ENCODE measurements at places on chromosomes 7 and 10.

DNA sequence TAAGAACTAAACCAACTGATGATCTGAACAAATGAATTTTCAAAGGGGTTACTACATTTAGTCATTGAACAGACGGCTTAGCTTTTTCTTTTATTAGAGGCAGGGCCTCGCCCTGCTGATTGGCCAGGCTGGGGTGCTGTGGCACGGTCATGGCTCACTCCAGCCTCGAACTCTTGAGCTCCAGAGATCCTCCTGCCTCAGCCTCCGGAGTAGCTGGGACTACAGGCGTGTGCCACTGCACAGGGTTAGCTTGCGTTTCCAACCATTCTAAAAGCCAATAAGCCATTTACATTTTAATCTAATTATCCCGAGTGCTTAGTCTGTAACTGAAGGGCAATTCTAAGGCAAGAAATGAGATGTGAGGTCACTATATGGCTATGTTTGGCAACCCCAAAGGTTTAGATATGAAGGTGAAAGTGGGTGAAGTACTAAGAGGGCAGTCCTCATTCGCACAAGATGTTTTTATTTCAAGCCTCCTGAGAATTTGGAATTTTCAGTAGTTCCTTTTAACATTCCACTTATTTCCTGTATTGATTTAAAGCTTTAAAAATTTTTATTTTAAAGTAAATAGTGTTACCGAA lies 1.6 kb upstream of the CDK13 start:
- no peak for DNase-seq

GRCh38 chr10:75070476-75070875 lies 41.0 kb upstream of the SAMD8 start:
- DNase-seq: no peak

DNA sequence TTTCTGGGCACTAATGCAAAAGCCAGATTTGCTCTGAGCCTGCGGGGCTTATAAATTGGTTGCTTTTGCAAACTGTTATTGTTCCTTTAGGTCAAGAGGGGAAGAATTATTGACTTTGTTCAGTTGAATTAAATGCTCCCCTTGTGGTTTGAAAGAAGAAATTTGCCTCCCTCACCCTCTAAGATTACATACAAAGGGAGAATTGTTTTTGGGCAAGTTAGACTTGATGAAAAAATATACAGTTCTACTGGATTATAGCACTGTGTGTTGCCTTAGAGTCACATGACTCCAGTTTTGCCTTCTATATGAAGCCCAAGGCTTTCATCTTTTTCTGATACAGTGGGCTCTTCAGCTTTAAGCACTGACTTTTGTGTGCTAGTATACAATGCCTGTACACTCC lies 1265.8 kb upstream of the LRRTM3 start:
- no peak for DNase-seq

- DNase-seq: no peak
Observed at GRCh38 chr7:29485339-29486190, 78.1 kb upstream of the PRR15 start.

DNA sequence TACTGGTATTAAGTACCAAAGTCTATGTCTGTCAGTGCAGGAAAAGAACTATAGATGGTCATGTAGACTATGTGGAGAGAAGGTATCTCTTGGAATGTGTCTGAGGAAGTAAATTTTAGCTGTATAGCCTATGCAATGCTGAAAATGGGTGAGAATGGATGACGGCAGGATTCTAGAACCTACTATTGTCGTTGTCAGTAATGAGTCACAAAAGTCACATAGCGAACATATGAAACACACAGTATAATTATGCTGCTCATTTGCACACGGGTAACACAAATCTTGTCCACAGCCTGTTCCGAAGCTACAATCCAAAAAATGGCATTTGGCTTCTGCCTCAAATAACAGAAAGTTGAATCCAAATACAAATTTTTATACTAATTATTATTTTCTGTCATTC lies 33.6 kb upstream of the KMT2E start:
- no peak for DNase-seq

GRCh38 chr7:48502021-48502420 lies 330.8 kb downstream of the ABCA13 start:
- DNase-seq: no peak
